ENCODE measurements at places on chromosomes 16 and 17.

GRCh38 chr16:21162661-21163151 lies 4.2 kb downstream of the LDAF1 start:
- DNase-seq: no peak

GRCh38 chr17:78130090-78130436 lies 508 bp upstream of the TMC8 start:
- DNase-seq: peak; percentile 35

GRCh38 chr16:64282181-64282580 lies 839.7 kb downstream of the CDH11 start:
- DNase-seq: no peak

GRCh38 chr17:17725011-17725751 lies 43.9 kb downstream of the RAI1 start:
- no peak for DNase-seq

GRCh38 chr16:54177052-54177861 lies 109.3 kb downstream of the IRX3 start:
- DNase-seq: no peak

- no peak for DNase-seq
Measured at GRCh38 chr16:1895949-1896675, 22.1 kb downstream of the HS3ST6 start.

- DNase-seq: no peak
Measured at GRCh38 chr17:8312726-8313600, 2.9 kb downstream of the ARHGEF15 start.

DNA sequence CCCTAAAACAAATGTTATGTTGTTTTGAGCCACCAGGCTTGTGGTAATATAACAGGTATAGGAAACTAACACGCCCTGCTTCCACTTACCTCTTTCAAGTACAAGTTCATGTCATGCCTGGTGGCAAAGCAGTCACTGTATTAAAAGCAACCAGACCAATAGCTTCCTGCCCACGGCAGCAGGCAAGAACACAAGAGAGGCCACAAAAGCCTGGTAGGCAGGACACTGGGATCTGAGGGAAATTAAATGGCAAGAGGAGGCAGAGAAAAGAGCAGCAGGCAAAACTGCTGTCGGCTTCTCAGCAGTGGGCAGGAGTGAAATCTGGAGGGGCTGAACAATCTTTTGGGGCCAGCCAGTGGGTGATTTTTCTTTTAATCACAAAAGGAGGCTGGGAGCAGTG lies 2.2 kb downstream of the CYTH1 start:
- peak; percentile 57 for DNase-seq

DNA sequence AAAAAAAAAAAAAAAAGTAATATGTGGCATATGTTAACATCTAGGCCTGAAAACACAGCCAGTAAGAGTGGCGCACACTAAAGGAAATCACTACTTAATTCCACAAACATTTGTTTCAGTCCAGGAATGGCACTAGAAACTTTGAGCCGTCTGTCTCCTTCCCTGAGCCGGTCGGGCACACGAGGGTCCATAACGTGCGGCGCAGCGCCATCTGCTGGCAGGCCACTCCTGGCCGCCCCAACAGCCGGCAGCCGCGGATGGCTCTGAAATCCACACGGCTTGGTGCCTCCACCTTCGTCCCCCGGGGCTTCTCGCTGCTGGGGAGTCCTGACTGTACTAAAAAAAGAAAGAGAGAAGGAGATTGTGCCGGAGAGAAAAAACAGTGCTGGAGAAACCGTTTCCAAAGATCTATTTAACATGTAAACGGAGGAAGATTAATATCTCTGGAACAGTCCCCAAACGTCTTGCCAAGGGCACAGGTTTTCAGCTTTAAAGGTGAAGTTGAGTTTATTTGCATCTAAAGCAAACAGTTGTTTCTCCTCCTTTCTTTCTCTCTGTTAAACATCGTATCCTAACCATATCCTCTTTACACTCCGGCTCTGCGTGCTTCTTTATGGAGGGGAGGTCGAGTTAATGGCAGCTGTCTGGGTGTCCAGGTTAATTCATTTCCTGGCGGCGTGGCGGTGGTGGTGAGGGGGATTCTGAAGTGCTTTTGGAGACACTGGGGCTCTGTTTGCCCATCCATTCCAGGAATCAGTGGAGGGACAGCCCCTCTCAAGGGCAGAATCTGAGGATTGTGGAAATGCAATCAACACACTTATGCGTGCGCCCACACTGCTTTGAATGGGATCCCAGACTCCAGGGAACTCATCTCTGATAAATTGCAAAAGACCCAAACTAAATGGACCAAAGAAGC lies 611.3 kb upstream of the SALL1 start:
- DNase-seq: peak; percentile 66

GRCh38 chr16:1902547-1903219 lies 15.5 kb downstream of the HS3ST6 start:
- no peak for DNase-seq

DNA sequence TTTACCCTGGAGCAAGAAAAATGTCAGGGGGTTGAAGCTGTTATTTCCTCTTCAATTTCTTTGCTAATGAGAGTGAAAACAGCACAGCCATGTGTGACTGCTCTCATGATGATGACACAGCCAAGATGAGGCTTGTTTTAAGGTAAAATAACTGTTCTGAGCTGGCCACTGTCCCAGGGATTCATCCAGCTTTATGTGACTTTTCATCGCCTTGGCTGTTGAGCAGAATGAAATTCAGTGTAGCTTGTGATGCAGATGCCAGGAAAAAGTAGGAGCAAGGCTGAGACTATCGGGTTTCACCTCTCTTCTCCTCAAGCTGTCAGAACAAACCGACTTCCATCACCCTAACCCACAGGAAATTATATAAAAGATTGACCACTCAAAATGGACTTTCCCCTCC lies 361.8 kb upstream of the CDH5 start:
- DNase-seq: no peak

DNA sequence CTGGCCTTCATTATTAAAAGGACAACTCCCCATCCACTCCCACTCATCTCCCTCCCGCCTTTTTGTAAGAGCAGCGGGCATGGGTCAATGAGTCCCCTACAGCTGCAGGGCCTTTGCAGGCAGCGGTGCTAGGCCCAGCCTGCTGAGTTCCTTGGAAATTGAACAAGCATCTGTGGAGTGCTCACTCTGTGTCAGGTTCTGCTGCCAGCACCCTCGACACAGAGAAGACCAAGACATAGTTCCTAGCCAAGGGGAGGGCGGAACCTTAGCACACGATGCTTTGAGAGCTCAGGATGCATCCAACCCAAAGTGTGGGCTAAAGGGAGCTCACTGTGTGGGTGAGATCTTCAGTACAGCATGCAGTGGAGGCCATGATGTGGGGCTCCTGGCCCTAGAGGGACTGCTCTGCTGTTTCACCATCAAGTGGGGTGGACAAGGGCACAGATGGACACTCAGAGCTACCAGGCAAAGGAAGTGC lies 27.6 kb downstream of the RMI2 start:
- no peak for DNase-seq

GRCh38 chr17:64264891-64265290 lies 1.8 kb upstream of the TEX2 start:
- DNase-seq: no peak

DNA sequence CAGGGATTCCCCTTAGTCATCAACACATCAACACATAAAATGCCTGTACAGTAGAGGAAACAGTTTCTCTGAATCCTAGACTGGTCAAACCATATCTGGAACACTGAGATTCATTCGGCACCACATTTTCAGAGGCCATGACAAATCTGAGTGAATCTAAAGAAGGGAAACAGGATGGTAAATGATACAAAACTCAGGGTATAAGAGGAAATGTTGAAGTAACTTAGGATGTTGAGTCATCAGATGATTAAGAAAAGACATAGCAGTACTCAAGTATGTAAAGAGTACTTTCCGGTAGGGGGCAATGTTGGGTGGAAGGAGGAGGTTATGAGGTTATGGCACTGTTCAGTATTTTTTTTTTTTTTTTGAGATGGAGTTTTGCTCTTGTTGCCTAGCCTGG lies 358.5 kb upstream of the PMFBP1 start:
- DNase-seq: no peak

DNA sequence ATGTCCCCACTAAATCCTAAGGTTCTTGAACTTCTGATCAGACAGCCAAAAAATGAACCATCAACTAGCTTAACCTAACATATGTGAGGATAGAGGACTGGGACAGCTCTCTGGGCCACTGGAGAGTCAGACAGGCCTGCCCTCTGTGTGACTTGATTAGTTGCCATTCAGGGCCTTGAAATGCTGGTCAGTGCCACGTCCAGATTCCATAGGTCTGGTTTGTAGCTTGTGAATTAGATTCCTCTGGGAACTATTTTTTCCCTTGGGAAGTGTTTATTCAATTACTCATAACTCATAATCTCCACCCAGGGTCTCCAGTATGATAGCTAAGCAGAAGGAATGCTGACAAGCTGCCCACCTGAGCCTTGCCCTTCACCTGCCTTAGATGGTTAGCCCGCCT lies 48.2 kb downstream of the IGF2BP1 start:
- DNase-seq: no peak

- no peak for DNase-seq
Measured at GRCh38 chr17:74608511-74608910, 15.0 kb downstream of the CD300E start.

- DNase-seq: no peak
Measured at GRCh38 chr17:42174126-42174783, 6.7 kb downstream of the KCNH4 start.

Data from activated CD4-positive, alpha-beta T cell treated with anti-CD3 and anti-CD28 coated beads, Interleukin-2, amount 50 U/mL, for 48 hours (primary cell).